Stimulated activated CD8-positive, alpha-beta memory T cell treated with anti-CD3 and anti-CD28 coated beads, Interleukin-12 subunit alpha, Interleukin-12 subunit beta, amount 100 ng/mL, for 4 hours (primary cell): ENCODE measurements at places on chromosomes 16 and 17.

DNA sequence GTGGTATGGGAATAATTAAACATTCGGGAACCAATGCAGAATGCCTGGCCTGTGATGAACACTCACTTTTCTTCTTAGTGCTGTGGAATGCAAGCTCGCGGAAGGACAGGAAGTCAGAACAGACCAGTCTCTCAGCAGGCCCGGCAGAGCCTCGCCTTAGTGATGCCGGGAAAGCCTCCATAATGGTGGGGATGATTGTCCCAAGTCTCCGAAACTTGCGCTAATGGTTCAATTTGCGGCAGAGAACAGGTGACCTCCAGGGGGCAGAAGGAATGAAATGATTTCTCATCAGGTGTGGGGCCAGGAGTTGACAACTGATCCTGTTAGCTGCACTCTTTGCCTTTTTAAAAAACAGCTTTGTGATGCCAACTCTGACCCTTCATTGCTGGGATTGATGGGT, 170.6 kb downstream of the GSG1L start:
- DNase-seq: no peak

DNA sequence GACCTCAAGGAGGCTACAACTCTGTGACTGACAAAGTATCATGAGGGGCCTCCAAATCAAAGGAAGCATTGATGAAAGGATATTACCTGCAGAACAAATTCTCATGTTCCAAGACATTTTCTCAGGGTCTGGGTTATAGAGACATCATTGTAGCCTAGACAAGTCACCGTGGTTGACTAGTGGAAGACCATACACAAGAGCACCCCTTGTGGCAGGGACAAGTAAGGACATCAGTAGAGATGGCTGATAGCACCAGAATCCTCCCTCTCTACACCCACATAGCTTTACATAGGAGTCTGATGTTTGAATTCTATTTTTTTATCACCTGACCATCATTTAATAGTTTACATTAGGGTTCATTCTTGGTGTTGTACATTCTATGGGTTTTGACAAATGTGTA, 32.5 kb upstream of the CDH8 start:
- DNase-seq: no peak

DNA sequence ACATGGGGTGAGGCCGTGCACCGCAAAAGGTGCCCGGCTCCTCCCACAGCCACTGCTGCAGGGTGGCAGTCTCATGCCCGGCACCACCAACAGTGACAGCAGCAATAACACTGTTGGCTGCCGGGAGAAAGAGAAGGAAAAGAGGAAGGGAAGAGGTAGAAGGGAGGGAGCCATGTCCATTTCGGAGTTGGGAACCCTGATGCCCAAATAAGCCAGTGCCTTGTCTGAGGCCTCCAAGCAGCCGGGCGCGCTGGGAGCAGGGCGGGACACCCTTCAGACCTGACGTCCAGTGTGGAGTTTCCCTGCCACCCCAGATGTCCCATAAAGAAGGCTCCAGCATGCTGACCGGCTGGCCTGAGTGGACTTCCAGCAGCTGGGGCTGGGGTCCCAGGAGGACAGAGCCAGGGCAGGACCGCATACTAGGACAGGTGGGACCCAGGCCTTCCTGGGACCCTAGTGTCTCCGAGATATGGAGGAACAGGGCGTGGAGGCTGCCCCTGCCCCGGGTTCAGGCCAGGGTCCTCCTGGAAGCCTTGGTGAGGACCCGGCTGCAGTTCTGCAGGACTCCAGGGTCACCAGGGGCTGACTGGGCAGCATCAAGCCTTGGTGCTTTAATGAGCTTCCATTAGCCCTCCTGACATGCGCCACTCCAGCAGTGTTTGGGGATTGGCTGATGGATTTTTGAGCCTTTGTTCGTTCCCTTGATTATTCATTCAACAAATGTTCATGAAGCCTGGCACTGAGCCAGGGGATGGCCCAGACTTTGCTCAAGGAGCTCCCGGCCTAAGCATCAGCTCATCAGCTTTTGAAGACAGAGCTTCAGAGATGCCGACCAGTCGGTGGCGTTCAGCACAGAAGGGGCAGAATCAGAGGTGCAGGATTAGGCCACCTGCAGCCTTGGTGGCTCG, 223.6 kb upstream of the CIBAR2 start:
- no peak for DNase-seq

- DNase-seq: no peak
Measured at GRCh38 chr17:4998732-4999429, 1.1 kb downstream of the KIF1C start.

GRCh38 chr16:12054868-12055267, 78.3 kb downstream of the SNX29 start:
- DNase-seq: no peak

DNA sequence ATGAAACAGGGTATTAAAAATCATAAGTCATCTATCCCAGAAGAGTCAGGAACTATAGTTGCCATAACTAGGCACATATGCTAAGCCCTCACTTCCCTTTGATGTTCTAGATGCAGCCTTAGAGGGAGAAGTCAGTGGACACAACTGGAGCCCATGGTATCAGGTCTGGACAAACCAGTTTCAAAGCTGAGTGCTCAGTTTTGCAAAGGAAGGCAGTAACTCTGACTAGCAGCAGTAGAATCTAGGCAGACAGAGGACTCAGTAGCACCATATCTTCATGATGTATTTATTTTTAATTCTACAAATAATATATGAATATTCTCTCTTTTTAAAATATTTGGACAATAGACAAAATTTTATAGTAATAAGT, 11.7 kb upstream of the FAM20A start:
- DNase-seq: no peak

DNA sequence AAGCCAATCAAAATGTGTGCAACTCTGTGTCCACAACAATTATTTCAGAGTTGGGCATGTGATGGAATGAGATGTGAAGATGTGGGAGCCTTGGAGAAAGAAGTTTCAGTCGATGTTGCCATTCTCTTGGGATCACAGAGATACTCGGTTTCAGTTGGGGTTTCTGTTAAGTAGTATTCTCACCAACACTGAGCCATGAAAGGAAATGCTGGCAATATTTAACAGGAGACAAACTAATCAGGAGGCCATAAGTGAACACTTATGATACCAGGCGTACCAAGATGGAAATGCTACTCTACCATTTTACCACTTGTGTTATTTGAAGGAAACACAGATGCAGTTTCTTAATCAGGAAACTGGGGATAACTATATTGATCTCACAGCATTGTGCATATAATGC, 53.3 kb upstream of the NUDT7 start:
- DNase-seq: no peak

GRCh38 chr16:1908983-1909382, 9.2 kb downstream of the HS3ST6 start:
- no peak for DNase-seq

- DNase-seq: no peak
Measured at GRCh38 chr17:17552351-17553216, 38.9 kb downstream of the PEMT start.

DNA sequence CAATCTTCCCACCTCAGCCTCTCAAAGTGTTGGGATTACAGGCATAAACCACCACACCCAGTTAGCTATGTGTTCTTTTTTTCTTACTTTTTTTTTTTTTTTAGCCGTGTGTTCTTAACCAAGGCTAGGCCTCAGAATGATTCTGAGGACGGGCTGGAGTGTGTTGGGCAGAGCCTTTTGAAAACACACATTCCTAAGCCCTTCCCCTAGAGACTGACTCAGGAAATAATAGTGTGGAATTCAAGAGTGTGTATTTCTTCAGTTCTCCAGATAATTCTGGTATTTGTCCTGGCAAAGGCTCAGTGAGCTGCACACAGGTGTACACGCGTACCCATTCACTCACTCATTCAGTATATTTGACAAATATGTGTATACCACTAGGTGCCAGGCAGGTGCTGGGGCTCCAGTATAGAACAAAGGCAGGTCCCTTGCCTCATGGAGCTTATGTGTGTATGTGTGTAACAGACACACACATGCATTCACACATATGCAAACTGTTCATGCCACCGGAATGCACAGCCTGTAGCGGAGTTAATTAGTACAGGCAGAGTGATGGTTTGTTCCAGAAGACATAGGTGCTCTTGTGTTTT, 19.4 kb upstream of the NFATC3 start:
- no peak for DNase-seq
